ENCODE measurements at places on chromosomes 6 and 20.

GRCh38 chr6:17865798-17866725 lies 121.4 kb downstream of the KIF13A start:
- DNase-seq, result no peak

DNA sequence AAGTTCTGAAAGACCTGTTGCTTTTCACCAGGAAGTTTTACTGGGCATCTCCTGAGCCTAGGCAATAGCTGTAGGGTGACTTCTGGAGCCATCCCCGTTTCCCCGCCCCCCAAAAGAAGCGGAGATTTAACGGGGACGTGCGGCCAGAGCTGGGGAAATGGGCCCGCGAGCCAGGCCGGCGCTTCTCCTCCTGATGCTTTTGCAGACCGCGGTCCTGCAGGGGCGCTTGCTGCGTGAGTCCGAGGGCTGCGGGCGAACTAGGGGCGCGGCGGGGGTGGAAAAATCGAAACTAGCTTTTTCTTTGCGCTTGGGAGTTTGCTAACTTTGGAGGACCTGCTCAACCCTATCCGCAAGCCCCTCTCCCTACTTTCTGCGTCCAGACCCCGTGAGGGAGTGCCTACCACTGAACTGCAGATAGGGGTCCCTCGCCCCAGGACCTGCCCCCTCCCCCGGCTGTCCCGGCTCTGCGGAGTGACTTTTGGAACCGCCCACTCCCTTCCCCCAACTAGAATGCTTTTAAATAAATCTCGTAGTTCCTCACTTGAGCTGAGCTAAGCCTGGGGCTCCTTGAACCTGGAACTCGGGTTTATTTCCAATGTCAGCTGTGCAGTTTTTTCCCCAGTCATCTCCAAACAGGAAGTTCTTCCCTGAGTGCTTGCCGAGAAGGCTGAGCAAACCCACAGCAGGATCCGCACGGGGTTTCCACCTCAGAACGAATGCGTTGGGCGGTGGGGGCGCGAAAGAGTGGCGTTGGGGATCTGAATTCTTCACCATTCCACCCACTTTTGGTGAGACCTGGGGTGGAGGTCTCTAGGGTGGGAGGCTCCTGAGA lies at the start of gene HFE:
Gene HFE, plus strand, starts transcription at position 146 of the 832 bp plus-strand sequence. Its CDS starts 12 bp downstream, at position 158.
- DNase-seq, result no peak

GRCh38 chr6:169078399-169079145 lies 175.1 kb downstream of the THBS2 start:
- DNase-seq, result no peak

GRCh38 chr6:140636271-140636907 lies 1261.9 kb upstream of the CITED2 start:
- peak; percentile 82 for DNase-seq

- no peak for DNase-seq
Measured at GRCh38 chr20:43781215-43781614, 54.4 kb upstream of the GTSF1L start.

DNA sequence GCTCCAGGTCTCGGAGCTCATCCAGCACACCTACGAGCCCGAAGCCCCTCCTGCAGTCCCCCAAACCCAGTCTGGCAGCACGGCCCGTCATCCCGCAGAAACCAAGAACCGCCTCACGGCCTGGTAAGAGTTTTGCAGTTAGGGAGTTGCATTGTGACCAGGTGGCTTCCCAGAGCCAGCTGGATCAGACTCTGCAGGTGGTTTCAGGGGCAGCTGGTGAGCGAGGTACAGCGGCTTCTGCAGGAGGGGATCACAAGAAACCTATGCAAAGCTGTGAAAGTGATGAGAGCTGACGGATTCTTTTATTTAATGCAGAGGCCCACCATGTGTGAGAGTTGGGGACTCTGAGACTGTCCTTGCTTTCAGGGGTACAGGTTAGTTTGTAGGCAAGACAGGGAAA lies 45.9 kb upstream of the SCGN start:
- no peak for DNase-seq

DNA sequence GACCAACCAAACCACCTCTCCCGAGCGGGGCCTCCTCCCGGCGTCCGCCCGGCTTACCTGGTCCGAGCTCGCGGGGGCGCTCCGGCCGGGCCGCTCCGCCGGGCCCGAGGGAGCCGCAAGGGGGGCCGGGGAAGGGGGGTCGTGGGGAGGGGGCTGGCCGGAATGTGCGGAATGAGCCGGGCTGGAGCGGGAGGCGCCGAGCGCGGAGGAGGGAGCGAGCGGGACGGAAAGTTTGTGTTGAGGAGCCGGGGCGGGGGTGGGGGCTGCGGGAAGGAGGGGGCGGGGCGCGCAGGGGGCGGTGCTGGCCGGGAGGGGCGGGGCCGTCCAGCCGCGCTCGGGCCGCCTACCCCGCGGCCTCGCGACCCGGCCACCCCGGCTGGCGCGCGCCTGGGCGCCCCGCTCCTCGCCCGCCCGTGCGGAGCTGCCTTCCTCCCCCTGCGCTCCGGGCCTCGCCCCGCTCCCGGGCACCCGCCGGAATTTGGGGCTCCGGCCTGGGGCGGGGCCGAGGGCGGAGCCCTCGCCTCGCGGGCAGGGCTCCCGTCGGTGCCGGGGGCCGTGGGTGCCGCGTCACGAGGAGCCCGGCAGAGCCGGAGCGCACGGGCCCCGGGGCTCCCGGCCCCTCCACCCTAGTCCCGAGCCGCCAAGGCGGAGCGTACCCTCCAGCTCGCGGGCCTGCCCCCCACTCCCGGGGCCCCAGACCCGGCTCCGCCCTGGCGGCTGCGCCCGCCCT lies at the start of gene TEAD3:
Gene TEAD3, minus strand, starts transcription at position 239 of the 730 bp plus-strand sequence.
- DNase-seq, result peak; percentile 81

- DNase-seq, result no peak
Measured at GRCh38 chr6:142871910-142872331, 73.1 kb downstream of the HIVEP2 start.

DNA sequence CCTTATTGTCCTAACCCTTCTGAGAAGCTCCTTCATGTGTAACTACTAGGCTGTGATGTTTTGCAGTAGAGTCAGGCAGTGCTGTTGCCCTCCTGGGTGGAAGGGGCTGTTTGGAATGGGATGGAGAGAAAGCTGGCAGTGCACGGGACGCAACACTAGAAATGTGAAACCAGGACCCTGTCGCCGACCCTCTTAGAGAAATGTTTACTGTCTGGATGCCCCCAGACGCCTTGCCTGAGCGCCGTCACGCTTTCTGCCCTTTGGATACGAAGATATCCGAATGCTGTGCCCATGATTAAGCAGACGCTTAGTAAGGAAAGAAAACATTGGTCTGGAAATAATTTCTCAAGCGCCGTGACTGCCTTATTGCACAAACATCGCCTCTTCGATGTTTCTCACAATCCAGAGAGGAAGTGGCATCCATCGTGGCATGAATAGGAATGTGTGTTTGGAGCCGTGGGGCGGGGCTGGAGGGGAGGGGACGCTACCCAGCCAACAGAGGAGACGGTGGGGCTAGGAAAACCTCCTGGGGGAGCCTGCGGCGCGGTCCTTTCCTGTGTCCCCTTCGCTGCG lies 661 bp upstream of the PPP1R14C start:
- no peak for DNase-seq

DNA sequence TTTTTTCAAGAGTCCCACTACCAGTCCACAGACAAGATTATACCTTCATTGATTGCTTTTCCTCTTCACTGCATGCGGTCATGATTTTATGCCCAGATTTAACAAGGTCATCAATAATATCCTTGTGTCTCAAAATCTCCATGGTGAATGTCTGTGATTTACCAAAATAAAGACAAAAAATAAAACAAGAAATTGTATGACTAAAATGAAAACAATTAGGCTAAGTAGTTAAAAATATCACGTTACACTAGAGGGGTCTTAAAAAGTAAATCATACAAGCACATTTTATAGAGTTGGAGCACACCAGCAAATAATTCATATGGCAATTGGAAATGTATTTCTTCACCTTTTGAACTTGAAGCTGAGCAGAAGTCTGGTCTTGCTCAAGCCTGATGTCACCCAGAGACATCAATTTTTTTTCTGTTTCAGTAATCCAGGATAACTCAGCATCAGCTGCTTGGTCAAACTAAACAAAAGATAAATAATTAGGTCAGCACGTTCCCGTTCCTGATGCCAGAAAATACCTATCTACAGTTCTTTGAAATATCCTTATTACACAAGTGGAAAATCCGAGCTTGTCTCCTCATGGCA lies 125.4 kb downstream of the DST start:
- DNase-seq, result no peak

- no peak for DNase-seq
Measured at GRCh38 chr20:49646528-49646927, 67.2 kb downstream of the B4GALT5 start.

DNA sequence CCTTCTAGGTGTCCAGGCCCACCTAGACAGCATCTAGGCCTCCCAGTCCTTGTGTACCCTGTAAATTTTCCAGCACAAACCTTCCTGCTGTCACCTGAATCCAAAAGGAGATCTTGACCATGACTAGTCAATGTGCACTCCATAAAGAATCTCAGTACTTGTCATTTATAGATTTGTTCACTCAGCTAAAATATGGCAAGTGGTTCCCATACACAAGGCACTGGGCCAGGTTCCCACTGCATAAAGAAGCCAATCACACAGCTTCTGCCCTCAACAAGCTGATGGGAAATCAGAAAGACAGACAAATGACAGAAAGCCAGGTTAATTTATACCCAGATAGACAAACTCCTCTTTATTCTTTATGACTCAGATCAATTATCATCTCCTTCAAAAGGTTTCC lies 526.8 kb downstream of the CD83 start:
- no peak for DNase-seq

- DNase-seq, result peak; percentile 77
Measured at GRCh38 chr6:24431045-24431451, 28.3 kb downstream of the MRS2 start.

GRCh38 chr6:33712914-33713313 lies 1.4 kb upstream of the UQCC2 start:
- DNase-seq, result no peak

DNA sequence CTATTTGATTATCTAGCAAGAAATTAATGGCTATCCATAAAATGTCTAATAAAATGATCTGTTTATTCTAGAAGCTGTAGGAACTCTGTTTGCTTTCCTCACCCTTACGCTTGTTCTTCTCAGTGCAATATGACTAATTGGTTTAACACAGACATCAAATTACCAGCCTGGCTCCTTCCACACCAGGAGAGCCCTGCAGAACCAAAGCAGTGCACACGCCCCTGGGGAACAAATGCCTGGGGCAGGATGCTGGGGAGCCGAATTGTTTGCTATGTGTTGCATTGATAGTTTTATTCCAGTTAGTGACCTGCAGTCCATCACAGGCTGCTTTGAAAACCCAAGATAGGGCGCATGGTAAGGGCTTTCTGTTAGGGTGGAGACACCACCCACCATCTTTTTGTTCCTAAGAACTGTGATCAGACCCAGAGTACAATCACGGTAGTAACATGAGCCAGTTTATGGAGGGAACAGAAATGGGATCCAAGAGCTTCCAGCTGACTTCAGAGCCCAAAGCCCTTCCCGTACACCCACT lies 126.4 kb upstream of the CD93 start:
- no peak for DNase-seq

GRCh38 chr6:25472306-25472705 lies 179.7 kb upstream of the SCGN start:
- DNase-seq, result peak; percentile 89

- DNase-seq, result no peak
Measured at GRCh38 chr6:79186564-79186963, 47.9 kb downstream of the HMGN3 start.

DNA sequence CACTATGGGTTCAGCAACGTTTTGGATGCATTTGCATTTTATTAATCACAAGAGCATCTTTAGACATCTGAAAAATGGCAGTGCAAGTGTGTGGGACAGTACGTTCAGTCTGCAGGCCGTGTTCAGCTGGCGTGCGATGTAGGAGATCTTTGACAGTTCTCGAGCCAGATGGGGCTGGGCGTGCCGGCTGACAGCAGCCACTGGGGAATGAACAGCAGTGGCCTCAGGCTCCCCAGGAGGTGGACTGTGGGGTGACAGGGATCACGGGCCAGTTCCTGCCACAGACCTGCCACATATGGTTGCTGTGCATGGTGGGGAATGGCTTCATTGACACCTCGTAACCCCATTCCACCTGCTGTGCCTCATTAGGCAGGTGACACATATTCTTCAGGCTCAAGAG lies 16.4 kb upstream of the MLN start:
- no peak for DNase-seq

DNA sequence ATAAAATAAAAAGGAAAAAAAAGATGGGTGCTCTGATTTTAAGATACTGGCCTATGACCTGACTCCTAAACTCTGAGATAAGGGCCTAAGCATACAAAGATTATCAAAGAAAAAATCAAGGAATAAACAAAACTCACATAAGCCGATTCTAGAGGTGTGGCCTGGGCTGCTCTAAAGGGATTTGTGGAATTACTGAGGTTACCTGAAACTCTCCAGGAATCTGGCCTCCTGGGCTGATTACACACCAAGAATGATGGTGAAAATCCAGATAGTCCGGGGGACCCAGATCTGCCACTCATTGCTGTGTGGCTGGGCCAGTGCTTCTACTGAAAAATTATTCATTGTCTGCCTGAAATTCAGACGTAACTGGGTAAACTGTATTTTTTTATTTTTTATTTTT lies 122.7 kb upstream of the RNF24 start:
- no peak for DNase-seq

GRCh38 chr20:17350321-17350720 lies 123.5 kb downstream of the PCSK2 start:
- DNase-seq, result no peak

GRCh38 chr6:118551063-118552053 lies 3.3 kb downstream of the PLN start:
- DNase-seq, result peak; percentile 72

DNA sequence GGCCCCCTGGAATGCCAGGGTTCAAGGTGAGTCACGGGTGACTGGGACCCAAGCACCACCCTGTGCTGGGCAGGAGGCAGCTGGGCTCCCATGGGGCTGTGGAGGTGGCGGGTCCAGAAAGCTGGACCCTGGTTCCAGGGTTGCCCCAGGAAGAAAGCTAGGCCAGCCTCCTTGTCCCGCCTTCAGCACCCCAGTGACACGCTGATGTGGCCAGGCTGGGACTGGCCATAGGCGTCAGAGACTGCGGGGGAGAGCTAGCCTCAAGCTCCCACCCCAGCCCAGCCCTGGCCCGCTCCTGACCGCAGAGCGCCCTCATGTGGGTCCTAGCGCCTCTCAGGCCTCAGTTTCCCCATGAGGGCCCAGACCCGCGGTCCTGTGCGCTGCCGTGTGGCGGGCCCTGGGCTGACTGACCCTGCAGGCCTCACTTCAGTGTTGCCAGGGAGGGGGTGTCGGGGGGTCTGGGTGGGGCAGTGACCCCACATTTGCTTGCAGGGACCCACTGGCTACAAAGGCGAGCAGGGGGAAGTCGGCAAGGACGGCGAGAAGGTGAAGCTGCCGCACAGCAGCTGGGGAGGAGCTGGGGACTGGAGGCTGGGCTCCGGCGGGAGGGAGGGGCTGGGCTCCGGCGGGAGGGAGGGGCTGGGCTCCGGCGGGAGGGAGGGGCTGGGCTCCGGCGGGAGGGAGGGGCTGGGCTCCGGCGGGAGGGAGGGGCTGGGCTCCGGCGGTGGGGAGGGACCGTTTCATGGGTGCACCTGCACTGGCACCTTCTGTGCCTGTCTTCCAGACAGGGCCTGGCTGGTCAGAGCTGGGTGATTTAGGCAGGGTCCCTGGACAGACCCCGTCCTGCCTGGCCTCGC lies 7.9 kb downstream of the COL9A3 start:
- peak; percentile 80 for DNase-seq

Measured in NCI-H82 (cell line).